ENCODE measurements at places on chromosomes 3 and 15.

- no peak for DNase-seq
These were observed 1.2 kb upstream of the SEMA3F start for GRCh38 chr3:50153782-50154475.

DNA sequence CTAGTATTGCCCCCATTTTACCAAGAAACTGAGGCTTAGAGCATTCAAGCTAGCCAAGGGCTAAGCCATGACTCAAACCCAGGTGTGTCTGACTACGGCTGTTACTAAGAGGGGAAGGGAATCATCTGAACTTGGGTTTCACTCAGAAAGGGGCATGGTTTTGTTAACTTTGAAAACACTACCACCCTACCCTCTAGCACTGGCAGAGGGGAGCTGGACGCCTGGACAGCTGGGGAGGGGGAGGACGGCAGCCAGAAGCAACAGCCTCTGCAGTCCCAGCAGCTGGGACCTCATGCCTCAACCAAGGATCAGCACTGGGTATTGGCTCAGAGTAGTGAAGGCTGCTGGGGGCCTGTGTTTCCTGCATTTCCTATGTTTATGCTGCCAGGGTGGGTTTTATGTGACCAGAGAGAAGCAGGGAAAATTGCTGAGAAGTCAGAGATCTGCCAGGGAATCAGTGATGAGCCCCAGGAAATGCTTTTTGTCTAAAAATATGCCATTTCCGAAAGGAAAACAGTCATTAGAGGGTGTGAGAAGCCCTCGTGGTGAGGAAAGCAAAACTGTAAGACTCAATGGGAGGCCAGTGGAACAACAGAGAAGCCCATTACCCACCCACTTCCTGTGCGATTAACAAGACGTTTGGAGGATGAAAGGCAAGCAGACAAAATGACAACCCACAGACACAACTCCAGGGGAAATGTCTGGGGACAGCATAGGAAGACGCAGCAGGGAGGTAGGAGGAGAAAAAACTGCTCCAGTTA is 41.2 kb downstream of the LIPC start:
- no peak for DNase-seq

- DNase-seq: no peak
These were observed 148.0 kb upstream of the STRIT1 start for GRCh38 chr3:155441506-155441905.

DNA sequence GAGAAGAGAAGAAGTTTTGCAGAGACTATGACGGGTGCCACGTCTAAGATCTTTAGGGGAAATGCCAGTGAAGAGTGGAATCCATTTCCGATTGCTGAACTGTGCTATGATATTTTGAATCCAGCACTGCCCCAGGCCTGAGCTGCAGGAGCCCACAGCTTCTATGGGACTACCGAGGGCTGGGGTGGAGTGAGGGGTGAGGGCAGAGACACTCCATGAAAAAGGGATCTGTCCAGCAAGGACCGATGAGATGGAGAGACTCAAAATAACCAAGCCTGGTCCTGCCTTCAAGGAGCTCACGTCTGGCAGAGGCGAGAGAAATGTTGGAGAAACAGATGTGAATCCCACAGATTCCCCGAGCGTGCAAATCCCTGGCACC is 79.8 kb upstream of the MEF2A start:
- DNase-seq: no peak

DNA sequence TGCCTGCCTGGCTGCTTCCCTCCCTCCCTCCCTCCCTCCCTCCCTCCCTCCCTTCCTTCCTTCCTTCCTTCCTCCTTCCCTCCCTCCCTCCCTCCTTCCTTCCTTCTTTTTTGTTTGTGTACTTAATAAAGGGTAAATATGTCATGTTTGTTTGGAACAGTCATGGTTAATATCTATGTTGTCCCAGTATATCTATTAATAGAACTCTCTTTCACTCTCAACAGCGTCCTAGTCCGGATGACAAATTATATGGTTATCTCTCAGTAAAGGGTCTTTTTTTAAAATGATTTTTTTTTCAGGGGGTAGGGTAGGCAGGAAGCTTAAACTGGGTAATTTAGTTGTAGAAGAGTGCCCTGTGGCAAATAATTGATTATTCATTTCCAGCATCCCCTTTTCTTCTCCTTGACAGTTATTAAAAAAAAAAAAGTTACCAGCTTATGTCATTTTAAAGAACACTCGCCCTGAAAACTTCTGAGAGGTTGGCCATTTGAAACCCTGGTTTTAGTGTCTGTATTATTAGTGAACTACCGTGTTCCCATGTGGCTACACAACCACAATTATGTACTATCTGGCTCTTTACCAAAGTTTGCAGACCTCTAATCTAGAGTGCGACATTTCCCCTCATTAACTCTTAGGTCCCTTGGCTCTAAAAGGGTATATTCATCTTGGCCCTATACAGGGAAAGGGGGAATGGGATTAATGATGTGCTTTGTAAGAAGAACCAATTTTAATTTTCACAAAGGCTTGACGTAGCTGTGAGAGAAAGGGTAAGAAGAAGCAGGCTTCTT is 13.7 kb downstream of the TAGLN3 start:
- no peak for DNase-seq

- no peak for DNase-seq
These were observed 138.9 kb downstream of the GREM1 start for GRCh38 chr15:32856753-32857152.

DNA sequence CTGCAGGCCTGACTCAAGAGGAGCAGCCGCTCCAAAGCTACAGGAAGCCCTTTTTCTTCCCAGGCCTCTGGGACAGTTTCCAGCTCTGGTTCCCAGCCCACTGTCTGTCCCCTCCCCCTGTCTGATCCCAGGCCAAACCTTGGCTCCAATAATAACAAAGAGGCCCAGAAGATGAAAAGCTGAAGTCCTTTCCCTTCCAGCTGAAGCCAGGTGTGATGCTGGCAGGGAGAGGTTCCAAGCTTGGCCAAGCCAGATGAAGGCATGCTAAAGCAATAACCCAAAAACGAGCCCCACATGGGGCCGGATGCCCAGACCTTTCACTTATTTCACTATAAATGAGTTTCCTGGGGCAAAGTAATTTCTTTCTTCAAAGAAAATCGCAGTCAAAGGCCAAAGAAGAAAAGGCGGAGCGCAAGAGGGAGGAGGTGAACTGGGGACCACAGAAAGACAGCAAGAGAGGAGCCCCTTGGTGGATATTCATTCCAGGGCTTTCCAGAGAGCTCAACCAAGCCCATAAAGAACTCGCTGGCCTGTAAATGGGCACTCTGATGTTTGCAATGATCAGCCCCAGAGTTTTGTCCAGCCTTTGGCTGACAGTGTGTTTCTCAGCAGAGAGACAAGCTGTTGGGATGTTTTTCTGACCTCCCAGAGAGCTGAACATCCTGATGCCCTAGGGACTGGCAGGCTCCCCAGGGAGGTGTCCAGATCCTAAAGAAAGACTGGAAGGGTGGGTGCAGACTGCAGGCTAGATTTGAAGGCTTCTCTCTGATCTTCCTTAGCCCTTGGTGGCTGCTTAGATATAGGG is 157.6 kb downstream of the UACA start:
- DNase-seq: no peak

- no peak for DNase-seq
These were observed 68.2 kb downstream of the ASB7 start for GRCh38 chr15:100670505-100671021.

GRCh38 chr3:57085211-57085610 is 24.7 kb downstream of the SPATA12 start:
- no peak for DNase-seq
